ENCODE measurements at places on chromosomes 3 and 15.

- no peak for DNase-seq
These were observed 67.2 kb downstream of the LPP start for GRCh38 chr3:188220988-188221818.

DNA sequence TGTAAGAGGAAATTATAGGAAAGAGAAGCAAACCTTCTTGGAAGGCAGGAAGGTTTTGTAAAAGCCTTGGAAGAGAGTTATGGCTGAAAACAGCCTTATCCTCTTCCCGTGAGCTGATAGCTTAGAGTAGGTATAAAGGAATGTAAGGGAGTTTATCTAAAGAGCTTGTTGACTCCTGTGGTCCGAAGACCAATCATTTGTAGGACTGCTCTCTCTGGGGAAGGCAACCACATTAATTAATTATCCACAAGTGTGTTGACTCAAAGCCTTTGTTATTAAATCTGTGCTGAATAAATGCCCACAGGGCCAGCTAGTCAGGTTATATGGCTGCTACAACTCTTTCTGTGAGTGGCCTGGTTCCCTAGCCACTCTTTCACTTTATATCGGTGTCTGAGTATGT is 452.1 kb upstream of the RASGRP1 start:
- DNase-seq = no peak

- DNase-seq = no peak
These were observed 49.7 kb upstream of the MYZAP start for GRCh38 chr15:57541805-57542504.

DNA sequence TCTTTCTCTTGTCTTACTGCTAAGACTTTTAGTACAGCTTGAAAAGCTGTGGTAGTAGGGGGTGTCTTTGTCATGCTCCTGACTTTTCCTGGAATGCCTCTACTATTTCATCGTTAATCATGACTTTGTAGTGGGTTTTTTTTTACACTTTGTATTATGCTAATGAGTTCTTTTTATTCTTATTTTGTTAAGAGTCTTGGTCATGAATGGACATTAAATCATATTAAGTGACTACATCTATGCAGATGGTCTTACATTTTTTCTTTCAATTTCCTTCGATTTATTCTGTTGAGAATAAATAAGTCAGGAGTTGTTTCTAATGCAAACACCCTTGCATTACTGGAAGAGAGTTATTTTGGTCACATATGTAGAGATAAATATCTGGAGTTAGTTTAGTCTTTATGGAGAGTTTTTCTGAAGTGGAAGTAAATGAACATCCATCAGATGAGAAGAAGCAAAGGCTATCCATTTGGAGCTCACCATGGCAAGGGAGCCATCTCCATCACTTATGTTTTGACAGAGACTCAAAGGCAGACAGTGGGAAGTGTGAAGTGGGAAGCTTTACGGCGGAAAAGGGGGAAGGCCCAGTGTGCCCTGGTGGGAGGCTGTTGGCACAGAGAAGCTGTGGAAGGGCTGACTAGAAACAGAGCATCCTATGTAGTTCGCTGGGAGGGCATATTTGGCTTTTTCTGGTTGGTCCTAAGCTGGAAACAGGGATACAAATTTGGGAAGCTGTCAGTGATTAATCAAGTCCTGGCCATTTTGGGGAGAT is 73.1 kb upstream of the PRR23E start:
- DNase-seq = no peak

GRCh38 chr15:42184296-42184695 is 23.8 kb downstream of the VPS39 start:
- no peak for DNase-seq

GRCh38 chr3:14726441-14726780 is 51.5 kb downstream of the C3orf20 start:
- no peak for DNase-seq

- DNase-seq = no peak
These were observed 49.9 kb upstream of the NEDD4 start for GRCh38 chr15:56042982-56043980.

GRCh38 chr3:182889948-182890629 is 90.2 kb downstream of the DCUN1D1 start:
- DNase-seq = no peak

DNA sequence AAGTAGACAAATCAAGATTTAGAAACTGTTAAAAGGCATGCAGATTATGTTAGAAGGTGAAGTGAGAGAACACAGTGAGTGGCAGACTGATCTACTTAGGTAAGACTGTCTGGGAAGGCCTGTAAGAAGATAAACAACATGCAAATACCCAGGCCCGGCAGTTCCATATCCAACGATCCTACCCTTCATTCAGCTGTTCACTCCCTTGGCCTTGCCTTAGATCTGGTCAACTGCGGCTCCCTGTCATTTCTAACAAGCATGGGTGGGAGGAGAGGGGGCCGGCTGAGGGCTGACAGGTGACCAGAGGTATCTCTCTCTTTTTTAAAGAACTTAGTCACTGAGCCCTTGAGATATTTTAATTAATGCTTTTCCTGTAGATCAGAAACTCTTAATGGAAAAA is 84.7 kb upstream of the FAM3D start:
- DNase-seq = no peak

DNA sequence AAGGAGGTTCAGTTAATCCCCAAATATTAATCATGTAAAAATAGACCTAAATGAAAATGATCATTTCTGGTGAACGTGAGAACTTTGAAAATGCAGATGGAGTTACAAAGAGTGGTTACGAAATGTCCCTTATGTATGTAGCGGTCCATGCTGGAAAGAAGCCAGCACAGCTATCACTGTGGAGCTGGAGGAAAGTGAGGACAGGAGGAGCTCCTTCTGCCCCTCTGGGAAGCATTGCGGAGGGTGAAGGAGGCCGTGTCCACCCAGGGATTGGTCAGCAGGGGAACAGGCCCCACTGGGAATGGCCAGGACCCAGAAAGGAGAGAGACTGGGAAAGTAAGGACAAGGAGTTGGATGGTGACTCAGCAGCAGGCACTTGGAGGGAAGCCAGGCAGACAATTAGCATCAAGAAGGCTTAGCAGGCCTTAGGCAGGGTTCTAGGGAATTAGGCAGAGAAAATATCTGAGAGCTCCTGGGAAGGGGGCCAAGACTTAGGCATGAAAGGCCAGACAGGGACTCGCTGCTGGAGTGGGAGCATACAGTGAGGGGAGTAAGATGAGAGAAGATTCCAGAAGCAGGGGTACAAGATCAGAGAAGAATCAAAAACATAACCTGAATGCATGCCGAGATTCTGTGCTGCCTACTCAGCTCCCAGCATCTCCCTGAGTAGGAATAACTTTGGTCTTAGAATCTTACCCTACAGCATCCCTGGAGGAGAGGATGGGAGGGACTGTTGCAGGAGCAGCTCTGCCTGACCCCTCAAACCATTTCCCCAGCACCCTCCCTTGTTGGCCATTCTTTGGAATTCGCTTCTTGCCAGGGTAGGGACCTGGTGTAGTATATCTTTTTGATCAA is 171.0 kb upstream of the UMPS start:
- no peak for DNase-seq

- no peak for DNase-seq
These were observed 461 bp downstream of the SECISBP2L start for GRCh38 chr15:49045751-49046219.

DNA sequence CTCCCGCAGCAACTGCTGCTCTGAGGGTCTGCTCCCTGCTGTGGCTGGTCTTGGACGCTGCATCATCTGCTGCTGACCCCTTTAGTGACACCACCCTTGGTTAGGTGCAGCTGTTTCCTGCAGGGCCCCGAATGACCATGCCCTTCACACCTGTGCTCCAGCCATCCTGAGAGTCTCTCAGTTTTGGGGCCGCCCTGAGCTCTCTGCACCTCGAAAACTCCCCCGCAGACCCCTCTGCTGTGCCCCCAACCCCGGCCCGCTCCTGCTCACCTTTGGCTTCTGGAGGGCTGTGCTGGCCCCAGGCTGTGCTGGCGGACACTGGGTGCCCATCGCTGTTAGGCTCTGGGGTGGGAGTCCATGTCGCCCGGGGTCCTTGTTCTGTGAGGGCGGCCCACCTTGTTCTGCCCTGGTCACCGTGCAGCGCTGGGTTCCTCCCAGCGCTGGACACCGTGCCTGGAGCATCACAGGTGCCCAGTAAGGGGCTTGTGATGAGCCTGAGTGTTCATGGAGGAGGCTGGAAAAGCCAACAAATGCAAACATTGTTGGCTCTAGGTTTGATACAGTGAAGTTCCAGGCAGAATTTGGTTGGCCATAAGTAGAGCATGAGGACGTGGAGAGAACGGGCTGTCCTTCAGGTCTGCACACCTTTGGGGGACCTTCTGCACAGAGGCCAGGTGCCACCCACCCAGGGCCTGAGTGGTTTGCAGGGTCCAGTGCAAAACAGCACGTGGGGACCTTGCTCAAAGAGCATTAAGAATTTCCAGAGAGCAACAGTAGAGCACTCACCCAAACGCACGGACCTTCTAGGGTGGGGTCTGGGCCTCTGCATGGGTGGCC is 12.3 kb downstream of the ABTB1 start:
- no peak for DNase-seq

DNA sequence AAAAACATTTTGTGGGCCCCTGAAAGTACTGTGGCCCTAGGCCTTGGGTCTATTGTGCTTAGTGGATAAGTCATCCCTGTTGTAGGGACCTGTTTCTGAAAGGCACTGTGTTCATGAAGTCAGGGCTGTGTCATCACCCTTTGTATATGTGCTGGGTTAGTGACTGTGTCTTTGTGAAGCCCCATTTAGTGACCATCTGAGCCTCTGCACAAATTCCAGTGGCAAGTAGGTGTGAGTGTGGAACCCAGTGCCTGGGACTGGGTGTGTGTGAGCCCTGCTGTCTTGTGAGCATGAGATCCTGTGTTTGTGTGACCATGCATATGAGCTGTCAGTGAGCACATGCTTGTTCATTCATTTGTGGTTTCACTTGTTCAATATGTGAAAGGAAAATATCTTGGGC is 1.2 kb upstream of the HYAL1 start:
- no peak for DNase-seq

GRCh38 chr3:115961380-115961779 is 338.1 kb downstream of the GAP43 start:
- no peak for DNase-seq

Data from NCI-H748 treated with DMSO at 0.1 percent for 48 hours (cell line).